KBM-7 (cell line): ENCODE measurements at places on chromosomes 13 and 19.

DNA sequence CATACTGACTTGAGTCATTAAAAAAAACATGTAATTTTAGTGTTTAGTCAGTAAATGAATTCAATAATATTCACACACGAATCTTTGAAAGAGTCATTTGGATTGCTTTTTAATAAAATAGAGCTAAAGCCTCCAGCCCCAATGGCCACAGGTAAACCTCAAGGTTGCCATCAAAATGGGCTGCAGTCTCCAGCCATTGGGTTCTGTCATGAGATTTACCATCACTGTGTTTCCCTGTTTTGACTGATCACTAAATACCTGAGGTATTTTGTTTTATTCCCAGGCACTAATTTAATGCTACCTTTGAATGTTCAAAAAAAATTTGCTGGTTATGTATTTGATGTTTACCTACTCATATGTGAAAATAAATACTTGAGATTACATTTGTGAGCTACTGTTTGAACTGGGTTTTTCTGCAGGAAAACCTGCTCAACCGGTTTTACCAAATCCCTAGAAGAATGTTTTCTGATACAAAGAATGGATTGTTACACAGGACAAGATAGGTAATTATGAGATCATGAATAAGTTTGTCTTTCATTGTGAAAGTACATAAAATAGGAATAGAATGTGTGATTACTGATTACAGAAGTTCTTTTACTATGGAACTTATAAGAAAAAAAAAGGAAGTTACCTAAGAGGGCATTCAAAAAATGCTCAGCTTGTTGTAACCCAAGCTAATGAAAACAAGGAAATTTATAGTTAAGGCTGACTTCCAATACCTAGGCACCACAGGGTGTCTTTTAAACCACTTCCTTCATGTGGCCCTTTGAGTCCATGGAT is 391.3 kb downstream of the EFNB2 start:
- DNase-seq = peak; percentile 11

- DNase-seq = no peak
Observed at GRCh38 chr13:35210261-35210660, 266.2 kb downstream of the MAB21L1 start.

DNA sequence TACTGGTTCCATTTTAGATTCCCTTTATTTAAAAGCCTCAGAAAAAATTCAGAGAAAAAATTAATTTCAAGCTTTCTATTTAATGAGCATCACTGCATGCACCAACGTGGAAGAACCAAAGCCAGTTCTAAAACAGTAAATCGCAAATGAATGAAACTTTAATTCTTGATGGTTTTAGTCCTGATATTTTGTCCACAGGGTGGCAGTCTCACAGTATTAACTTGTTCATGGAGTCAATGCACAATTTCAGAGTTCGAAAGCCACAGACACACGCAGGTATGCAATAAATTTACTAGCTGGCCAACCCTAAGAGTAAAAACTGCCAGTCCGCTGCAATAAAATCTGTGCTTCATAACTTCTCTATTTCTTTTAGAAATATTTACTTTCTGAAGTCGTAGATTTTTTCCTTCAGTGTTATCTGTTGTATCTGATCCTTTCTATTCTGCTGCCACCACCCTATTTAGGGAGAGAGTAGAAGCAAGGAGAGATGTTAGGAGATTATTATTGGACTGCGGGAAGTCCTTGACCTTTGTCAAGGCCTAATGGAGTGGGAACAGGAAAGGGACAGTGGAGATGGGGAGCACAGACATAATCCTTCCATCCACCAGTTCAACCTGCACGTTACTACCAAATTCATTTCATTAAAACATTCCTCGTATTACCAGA is 7.0 kb upstream of the WBP4 start:
- DNase-seq = peak; percentile 73

DNA sequence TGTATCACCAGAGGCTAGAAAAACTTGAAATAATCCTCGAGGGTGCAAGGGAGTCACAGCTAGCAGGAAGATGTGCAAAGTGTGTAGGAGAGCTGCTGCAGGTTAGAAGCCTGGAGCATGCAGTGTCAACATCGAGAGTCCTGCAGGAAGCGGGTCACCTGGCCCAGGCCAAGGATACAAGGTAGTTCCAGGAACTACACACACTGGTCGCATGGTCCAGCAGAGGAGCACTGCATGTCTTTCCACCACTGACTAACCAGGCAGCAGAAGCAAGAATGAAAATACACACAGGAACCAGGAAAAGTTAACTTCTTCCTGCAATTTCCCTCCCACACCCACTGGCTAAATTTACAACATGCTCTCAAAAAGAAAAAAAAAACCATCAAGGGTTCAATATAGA is 36.0 kb upstream of the MIR17HG start:
- DNase-seq = no peak

GRCh38 chr13:70107125-70107497 is 515 bp upstream of the ATXN8OS start:
- no peak for DNase-seq
